ENCODE measurements at places on chromosomes 7 and 10.

- DNase-seq, result no peak
Measured at GRCh38 chr7:95684505-95684904, 87.8 kb upstream of the DYNC1I1 start.

DNA sequence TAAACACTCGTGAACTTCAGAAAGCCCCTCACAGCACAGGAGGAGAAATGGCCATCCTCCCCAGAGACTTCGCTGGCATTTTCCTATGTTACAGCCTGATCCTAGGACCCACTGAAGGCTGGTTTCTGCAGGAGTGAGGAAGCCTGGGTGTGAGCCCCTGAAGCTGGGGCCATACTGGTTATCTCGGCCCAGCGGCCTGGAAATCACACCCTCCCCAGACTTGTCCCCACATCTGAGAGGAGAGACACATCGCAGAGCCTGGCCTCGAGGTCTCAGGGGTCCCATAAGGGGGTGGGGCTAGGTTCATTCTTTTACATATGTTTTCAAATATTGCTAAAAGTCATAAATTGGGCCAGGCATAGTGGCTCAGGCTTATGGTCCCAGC, 17.5 kb upstream of the RET start:
- no peak for DNase-seq

DNA sequence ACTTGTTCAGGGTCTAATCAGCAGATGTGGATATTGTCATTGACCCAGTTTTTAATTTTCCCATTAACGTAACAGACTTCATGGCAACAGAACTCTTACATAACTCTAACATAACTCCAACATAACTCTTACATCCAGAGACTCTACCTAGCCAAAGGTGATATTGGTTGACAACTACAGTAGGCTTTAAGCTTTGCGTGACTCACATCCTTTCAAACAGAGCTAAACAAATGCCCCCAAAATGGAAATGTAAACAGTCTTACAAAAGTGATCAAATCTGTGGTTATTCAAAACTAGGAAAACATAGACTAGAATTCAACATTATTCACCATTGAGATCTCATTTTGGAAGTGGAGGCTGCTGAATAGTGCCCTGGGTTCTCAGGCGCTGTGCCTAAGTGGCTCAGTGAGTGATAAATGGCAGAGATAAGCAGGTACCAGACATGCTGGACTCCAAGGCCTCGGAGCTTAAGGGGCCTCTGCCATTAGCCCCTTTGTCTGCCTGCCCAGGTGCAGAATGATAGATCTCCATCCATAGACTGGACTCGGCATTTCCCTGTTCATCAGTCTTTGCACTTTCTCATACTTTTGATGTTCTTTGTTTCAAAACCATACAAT, 34.3 kb upstream of the BTBD16 start:
- no peak for DNase-seq

DNA sequence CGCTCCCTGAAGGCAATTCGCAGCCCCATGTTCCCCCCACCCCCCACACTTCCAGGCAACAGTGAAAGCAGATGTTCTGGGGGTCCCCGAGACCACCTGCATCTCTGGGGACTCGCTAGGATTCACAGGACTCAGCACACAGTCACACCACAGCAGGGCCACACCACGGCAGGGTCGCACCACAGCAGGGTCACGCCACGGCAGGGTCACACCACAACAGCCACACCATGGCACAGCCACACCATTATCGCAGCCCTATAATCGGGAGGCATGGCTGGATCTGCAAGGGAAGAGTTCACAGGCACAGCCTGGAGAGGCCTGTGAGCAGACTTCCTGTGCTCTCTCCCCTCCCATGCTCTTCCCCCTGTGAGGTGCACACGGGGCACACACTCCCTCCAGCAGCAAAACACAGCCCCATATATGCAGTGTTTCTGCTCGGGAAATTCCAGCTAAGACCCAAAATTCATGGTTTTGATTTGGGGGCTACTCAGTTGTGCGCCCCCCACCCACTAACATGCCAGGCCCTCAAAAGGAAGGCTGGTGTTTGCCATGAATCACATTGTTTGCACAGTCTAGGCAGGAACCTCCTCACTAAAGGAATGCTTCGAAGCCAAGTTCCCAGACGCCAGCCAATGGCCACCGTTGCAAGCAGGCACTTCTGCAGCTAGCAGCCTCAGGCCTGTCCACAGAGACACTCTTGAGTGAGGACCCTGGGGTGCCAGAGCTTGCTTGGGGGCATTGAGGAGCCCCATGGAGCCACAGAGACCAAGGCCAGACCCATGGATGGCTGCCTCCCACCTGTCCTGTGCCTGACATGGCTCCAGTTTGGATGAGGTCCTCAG, 7.0 kb upstream of the DPYSL4 start:
- no peak for DNase-seq

- no peak for DNase-seq
Measured at GRCh38 chr10:31126593-31126992, 94.9 kb upstream of the ZNF438 start.

DNA sequence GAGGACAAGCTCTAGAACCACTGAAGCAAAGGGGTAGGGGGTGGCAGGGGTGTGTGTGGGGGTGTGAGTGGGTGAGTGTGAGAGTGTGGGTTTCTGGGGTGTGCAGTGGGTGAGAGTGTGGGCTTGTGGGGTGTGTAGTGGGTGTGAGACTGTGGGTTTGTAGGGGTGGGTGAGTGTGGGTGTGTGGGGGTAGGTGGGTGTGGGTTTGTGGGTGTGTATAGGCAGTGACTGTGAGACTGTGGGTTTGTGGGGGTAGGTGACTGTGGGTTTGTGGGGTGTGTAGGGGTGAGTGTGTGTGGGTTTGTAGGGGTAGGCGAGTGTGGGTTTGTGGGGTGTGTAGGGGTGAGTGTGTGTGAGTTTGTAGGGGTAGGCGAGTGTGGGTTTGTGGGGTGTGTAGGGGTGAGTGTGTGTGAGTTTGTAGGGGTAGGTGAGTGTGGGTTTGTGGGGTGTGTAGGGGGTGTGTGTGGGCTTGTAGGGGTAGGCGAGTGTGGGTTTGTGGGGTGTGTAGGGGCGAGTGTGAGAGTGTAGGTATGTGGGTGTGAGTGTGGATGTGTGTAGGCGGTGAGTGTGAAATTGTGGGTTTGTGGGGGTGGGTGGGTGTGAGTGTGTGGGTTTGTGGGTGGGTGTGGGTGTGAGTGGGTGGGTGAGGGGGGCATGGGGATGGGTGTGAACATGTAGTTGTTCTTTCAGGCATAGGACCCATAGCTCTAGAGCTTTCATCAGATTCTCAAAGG, 8.8 kb downstream of the NOS3 start:
- no peak for DNase-seq

DNA sequence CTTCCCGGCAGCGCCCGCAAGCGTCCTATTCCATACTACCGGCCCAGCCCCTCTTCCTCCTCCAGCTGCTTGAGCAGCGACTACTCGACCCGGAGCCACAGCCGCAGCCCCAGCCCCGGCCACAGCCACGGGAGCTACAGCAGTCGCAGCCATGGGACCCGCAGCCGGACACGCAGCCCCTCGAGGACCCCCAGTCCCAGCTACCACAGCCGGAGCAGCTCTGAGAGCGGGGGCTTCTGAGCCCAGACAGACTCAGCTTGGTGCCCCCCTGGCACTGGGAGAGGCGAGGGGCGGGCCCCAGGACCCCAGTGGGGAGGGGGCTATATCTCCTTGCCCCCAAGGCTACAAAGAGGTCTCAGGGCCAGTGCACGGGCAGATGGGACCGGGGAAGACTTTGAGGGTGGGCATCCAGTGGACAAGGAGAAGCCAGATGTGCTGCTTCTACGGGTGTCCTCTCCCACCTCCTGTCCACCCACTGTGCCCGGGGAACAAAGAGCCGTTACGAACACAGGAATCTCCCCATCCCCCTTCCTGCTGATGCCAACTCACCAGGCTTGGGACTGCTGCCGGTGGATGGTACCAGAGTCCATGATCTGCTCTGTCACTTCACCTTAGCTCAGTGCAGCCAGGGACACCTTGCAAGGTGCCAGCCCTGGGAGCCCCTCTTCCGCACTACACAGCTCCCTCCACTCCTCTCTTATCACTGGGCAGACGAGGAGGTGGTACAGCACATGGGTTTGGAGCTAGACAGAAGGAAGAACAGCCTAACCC, 16.7 kb upstream of the HSPB1 start:
- no peak for DNase-seq

GRCh38 chr7:52936750-52937149, 98.7 kb upstream of the POM121L12 start:
- DNase-seq, result no peak

DNA sequence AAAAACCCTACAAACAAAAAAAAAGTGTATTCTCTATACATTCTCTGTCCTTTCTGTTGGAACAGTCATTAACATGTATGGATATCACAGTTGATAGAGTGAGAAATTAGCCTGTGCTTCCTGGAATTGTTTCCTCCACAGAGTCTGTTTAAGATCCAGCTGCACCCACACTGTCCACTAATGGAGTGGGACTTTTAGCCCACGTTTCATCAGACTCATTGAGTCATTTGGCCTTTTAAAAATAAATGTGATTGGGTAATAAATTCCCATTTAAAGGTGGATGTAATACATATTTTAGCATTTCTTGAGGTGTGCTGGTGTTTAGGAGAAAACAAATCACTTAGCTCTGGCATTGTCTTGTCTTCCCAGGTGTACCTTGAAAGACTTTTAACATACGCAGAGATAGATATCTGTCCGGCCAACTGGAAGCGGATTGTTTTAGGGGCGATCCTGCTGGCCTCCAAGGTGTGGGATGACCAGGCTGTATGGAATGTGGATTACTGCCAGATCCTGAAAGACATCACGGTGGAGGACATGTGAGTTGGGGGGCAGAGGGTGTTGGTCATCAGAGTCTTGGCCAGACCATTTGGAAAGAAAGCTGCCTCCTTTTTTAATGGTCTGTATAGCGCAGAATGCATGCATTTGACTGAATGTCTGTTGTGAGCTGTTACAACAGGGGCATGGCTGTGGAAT, 52.3 kb upstream of the GJD4 start:
- peak; percentile 37 for DNase-seq

DNA sequence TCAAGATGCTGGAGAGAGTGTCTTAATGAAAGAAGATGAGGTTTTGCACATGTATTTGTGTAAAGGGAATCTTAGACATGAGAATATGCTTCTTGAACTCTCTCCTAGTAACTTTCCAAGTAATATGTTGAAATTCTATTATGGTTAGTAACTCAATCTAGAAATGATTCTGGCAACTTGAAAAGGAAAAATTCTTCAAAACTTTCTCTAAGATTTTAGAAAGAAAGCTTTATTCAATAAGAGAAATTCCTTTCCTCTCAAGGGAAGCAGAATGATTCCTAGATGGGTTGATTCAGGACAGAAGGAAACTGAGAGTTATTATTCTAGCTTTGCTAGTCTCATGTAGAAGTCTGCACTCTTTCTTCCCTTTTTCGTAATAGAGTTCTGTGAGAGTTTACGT, 364.3 kb upstream of the PLXDC2 start:
- no peak for DNase-seq

GRCh38 chr10:33323721-33324120, 10.7 kb downstream of the NRP1 start:
- DNase-seq, result no peak
